ENCODE measurements at places on chromosomes 7 and 10. TPM values are rescaled to one million over a fixed set of nuclear protein-coding genes. Genes with fewer than 3 reads are reported as not detected.

The GNG11 gene
- 15.5 TPM for total RNA-seq

The ACSL5 gene
- 43.4 TPM for total RNA-seq

DNA sequence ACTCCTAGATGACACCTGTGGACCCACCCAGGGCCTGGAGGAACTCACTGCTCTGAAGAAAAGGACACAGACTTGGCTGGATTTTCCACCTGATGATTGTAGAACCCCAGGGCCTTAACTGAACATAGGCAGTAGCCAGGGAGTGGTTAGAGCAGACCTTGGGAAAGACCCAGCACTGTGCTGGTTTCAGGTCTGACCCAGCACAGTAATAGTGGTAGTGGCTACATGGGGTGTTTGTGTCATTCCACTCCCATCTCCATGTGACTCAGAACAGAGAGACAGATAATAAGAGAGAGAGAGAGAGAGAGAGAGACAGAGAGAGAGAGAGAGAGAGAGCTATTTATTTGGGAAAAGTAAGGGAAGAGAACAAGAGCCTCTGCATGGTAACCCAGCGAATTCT lies 239.1 kb upstream of the MEOX2 start:
- DNase-seq = no peak

The JCAD gene
- total RNA-seq = 3.3 TPM

DNA sequence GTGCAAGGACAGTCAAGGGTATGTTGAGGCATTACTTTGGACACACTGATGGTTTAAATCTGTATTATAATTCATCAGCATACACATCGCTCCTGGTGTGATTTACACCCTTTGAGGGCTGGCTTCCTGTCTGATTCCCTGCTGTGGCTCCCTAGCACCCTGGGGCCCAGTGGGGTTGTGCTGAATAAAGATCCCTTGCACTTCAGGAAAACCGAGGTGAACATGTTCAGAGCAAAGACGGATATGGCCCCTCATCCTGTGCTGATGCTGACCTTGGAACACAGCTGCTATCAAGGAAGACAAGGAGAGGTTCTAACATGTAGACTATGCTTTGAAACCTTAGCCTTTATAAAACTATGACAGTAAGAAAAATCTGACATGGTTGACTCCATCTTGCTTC lies 84.6 kb upstream of the UNC5B start:
- no peak for DNase-seq

DNA sequence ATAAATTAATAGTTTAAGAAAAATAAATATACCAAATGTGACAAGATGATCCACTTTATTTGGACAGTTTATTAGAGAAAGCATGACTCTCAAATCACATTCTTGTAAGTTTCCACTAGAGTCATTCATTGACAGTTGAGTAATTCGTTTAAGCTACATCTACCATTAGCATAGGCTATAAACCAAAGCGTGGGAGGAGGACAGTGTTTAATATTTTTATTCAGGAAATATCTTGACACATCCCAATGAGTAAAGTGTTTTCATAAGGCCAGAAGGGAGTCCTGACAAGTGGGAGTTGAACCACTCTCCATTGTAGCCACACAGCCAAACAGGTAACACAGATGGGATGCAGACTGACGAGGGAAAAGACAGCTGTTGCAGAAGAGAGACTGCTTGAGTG lies 386.5 kb upstream of the SEMA3D start:
- DNase-seq = no peak

DNA sequence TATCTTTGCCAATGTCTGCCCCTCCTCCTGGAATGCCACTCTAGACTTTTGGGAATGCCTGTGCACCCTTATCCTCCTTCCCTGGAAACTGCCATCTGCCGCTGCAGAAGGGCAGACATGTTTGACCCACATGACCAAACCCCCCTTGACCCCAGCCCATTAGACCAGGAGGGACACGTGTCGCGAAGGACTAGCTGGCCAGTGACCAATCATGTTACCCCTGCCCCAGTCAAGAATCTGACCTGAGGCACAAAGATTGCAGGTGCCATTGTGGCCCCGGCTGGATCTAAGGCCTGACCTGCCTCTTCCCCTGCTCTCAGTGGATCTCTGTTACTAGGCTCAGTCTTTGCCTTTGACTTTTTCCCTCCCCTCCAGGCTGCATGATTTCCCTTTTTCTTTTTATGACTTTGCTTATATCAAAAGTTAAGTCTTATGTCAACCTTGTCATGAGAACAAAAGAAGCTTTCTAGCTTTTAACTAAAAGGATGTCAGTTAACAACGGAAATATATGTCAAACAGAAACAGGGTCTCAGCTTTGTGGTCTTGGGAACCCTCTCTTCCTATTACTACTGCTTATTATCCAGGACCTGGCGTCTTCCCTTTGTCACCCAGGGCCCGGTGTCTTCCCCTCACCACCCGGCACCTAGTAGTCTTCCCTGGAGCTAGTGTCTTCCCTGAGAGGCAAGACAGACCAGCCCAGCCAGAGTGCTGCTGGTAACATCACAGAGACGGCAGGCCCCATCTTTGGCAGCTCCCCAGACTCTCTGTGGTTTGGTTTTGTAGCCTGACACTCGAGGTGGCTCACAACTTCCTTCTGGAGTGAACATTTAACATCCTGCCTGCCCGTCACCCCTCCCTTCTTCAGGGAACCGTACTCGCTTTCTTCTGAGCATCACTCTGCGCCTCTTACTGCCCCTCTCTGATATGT lies 24.4 kb upstream of the PPIF start:
- DNase-seq = peak; percentile 87

Measured in spleen (tissue), 13 donors.